WTC11 (cell line): ENCODE measurements at places on chromosomes 5 and 9.
A peak's percentile ranks its signal among the peaks of the same experiment; 100 is the strongest.

- no peaks in the 10 kb centered on the region for H3K27me3 ChIP-seq
- H3K36me3 ChIP-seq, result no peaks in the 10 kb centered on the region
- no peak within 1 kb of the TSS for H3K27ac ChIP-seq
- peak; percentile 22 for DNase-seq
These were observed at the start of gene SLCO6A1 for GRCh38 chr5:102498271-102499034. Gene SLCO6A1, minus strand, starts transcription at chr5:102499001. Its CDS starts 157 bp downstream, at chr5:102498844.

DNA sequence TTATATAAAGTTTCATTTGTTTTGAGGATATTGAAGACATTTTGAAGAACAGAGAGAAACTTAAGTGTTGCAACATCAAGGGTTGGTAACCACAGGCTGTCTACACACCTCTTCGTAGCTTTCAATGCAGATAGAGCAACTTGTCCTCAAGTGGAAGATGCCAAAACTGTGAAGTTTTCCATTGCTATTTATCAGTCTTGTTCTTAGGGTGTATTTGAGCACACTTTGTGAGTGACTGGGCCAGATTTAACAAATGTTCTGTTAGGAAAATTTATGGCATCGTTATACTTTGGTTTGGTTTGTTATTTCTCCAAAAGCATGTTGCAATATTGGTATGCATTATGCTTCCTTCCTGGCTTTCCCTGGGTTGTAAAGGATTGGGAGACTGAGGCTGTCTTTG lies 31.6 kb downstream of the NNT start:
- H3K36me3 ChIP-seq, result no peaks in the 10 kb centered on the region
- no peak for DNase-seq
- no peaks in the 10 kb centered on the region for H3K27me3 ChIP-seq
- no peak overlapping the region for H3K27ac ChIP-seq

- H3K27ac ChIP-seq, result no peak overlapping the region
- H3K4me3 ChIP-seq, result no peak overlapping the region
- no peaks in the 10 kb centered on the region; the same call in 1 of the 2 replicates for H3K27me3 ChIP-seq
These were observed 280.1 kb downstream of the DNAH5 start for GRCh38 chr5:13664377-13664776.

GRCh38 chr9:127899128-127899943 lies at the start of gene ST6GALNAC6:
Gene ST6GALNAC6, minus strand, starts transcription at chr9:127899603. Its CDS starts 1,622 bp downstream, at chr9:127897981.
- peak; percentile 55 for DNase-seq
- peaks cover 37% of the 10 kb centered on the region for H3K4me1 ChIP-seq
- H3K27me3 ChIP-seq, result no peaks in the 10 kb centered on the region; the same call in 1 of the 2 replicates
- peak within 1 kb of the TSS; percentile 87 for H3K4me3 ChIP-seq
- H3K36me3 ChIP-seq, result peaks cover 20% of the 10 kb centered on the region

- peaks cover 7% of the 10 kb centered on the region for H3K4me1 ChIP-seq
- no peak overlapping the region for H3K4me3 ChIP-seq
- DNase-seq, result no peak
- peaks cover under 1% of the 10 kb centered on the region; the same call in 1 of the 2 replicates for H3K36me3 ChIP-seq
- H3K27ac ChIP-seq, result no peak overlapping the region
These were observed 279.7 kb downstream of the GADD45G start for GRCh38 chr9:89884356-89885083.

DNA sequence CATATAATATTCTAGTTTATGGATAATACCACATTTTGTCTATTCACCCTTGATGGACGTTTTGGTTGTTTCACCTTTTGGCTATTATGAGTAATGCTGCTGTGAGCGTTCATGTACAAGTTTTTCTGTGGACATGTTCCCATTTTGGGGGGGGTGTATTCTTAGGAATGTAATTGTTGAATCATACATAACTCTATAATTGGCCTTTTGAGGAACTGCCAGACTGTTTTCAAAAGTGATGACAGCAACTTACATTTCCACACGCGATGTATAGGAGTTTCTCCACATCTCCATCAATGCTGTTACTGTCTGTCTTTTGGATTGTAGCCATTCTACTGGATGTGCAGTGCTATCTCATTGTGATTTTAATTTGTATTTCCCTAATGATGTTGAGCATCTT lies 69.8 kb downstream of the SLC46A2 start:
- peaks cover 15% of the 10 kb centered on the region for H3K36me3 ChIP-seq
- H3K27me3 ChIP-seq, result no peaks in the 10 kb centered on the region
- no peaks in the 10 kb centered on the region for H3K4me1 ChIP-seq

GRCh38 chr9:105355781-105356180 lies 92.1 kb upstream of the FSD1L start:
- no peaks in the 10 kb centered on the region for H3K36me3 ChIP-seq
- H3K27me3 ChIP-seq, result no peaks in the 10 kb centered on the region
- H3K4me1 ChIP-seq, result peaks cover 10% of the 10 kb centered on the region
- H3K27ac ChIP-seq, result no peak overlapping the region
- DNase-seq, result no peak

DNA sequence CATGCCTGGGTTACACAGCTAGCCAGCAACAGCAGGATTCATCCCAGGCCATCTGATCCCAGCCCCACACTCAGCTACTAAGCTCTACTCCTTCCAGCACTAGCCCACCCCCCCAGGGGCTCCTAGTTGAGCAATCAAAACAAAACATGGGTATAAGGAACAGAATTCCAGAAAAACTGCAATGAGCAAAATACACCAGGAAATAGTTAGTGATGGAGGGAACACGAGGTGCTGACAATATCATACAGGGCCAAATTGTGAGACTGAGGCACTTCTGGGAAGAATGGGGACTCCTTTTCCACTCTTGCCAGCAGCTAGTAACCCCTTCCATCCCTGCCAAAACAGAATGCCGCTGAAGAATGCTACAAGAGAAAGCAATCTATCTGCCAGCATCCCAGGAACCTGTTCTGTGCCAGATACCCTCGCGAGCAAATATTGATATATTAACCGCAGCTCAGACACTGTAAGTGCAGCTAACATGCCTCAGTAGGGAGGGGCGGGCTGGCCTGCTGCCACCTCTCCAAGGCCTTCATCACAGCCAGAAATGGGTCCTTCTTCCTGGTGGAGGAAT lies 161.4 kb downstream of the SLIT3 start:
- H3K4me3 ChIP-seq, result no peak overlapping the region
- no peak overlapping the region for H3K27ac ChIP-seq
- H3K36me3 ChIP-seq, result no peaks in the 10 kb centered on the region

GRCh38 chr9:92429836-92430235 lies 5.6 kb upstream of the OMD start:
- no peak overlapping the region for H3K27ac ChIP-seq
- H3K4me3 ChIP-seq, result no peak overlapping the region
- no peak for DNase-seq
- no peaks in the 10 kb centered on the region for H3K4me1 ChIP-seq
- H3K27me3 ChIP-seq, result no peaks in the 10 kb centered on the region

DNA sequence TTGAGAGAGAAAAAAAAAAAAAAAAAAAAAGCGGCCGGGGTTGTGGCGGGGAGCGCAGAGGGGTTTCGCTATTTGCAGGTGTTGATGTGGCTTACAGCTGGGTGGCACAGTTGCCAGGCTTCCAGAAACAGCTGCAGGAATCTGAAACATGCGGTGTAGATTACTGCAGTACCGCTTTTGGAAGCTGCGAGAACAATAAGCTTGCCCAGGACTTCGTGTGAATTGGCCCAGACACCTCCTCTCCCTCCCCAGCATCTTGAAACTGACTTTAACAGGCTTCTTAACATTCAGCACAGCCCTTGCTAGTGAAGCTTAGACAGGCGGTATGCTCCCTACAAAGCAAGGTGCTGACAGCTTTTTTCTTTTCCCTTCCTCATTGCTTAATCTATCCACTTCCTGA lies 104.0 kb downstream of the ATP10B start:
- H3K4me3 ChIP-seq, result no peak overlapping the region
- DNase-seq, result no peak
- H3K27me3 ChIP-seq, result no peaks in the 10 kb centered on the region

DNA sequence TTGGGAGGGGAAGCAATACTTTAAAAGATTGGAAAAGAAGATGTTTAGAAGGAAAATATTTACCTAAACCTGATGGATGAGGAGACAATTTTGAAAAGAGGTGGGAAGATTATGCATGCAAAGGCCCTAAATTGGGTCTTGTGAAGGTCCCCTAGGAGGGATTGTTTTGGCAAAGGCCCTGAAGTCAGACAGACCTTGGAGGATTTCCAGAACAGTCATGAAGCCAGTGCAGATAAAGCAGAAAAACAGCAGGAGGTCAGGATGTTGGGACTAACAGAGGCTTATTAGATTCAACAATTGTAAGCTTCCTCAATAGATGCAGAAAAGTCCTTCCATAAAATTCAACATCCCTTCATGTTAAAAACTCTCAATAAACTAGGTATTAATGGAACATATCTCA lies 361.0 kb upstream of the CDH6 start:
- H3K4me1 ChIP-seq, result peaks cover 13% of the 10 kb centered on the region
- peaks cover 8% of the 10 kb centered on the region; the same call in 1 of the 2 replicates for H3K36me3 ChIP-seq
- no peak overlapping the region for H3K4me3 ChIP-seq
- peak overlapping the region; percentile 48; the same call in 1 of the 2 replicates for H3K27ac ChIP-seq
- H3K27me3 ChIP-seq, result no peaks in the 10 kb centered on the region; the same call in 1 of the 2 replicates

- H3K27ac ChIP-seq, result no peak overlapping the region
- peaks cover 12% of the 10 kb centered on the region for H3K4me1 ChIP-seq
- no peak for DNase-seq
These were observed 32.4 kb downstream of the WHRN start for GRCh38 chr9:114472765-114473446.

- no peaks in the 10 kb centered on the region for H3K36me3 ChIP-seq
- no peaks in the 10 kb centered on the region; the same call in 1 of the 2 replicates for H3K27me3 ChIP-seq
- H3K4me1 ChIP-seq, result peaks cover 34% of the 10 kb centered on the region
- H3K4me3 ChIP-seq, result no peak overlapping the region
These were observed 146.2 kb downstream of the GOLPH3 start for GRCh38 chr5:32027717-32028458.

DNA sequence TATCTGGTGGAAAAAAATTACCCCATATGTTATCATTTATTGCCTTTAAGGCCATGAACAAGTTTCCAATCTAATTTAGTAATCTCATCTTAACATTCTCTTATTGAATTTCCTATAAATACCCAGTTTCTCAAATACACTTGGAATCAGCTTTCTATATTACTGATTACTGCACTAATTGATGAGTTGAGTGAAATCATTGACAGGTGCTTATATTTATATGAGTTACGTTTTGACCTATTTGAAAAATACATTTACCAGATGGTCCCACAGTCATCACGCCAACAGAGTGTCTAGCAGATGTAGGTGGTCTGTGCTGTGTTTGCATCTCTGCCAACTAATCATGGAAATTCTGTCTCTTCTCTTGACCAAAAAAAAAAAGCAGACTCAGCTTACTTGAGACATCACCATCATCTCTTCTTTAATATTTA lies 307.3 kb upstream of the NREP start:
- no peaks in the 10 kb centered on the region for H3K27me3 ChIP-seq
- H3K4me3 ChIP-seq, result no peak overlapping the region
- no peaks in the 10 kb centered on the region for H3K4me1 ChIP-seq
- H3K27ac ChIP-seq, result no peak overlapping the region
- no peaks in the 10 kb centered on the region for H3K36me3 ChIP-seq
- no peak for DNase-seq

GRCh38 chr9:7130266-7130820 lies 372.6 kb downstream of the KDM4C start:
- DNase-seq, result no peak
- peaks cover 20% of the 10 kb centered on the region for H3K4me1 ChIP-seq
- peaks cover 7% of the 10 kb centered on the region; the same call in 1 of the 2 replicates for H3K36me3 ChIP-seq
- no peaks in the 10 kb centered on the region for H3K27me3 ChIP-seq
- H3K27ac ChIP-seq, result no peak overlapping the region

GRCh38 chr9:99158629-99159028 lies 53.7 kb downstream of the TGFBR1 start:
- H3K27ac ChIP-seq, result no peak overlapping the region
- 0 out of 2 replicates have a peak, but pooled peaks cover 3% of the 10 kb centered on the region for H3K27me3 ChIP-seq
- H3K4me3 ChIP-seq, result no peak overlapping the region
- DNase-seq, result no peak
- no peaks in the 10 kb centered on the region; the same call in 1 of the 2 replicates for H3K36me3 ChIP-seq

GRCh38 chr5:72301557-72301956 lies 18.5 kb downstream of the MRPS27 start:
- no peak for DNase-seq
- H3K27ac ChIP-seq, result peak overlapping the region; percentile 85
- peak overlapping the region; percentile 36; the same call in 1 of the 2 replicates for H3K4me3 ChIP-seq

DNA sequence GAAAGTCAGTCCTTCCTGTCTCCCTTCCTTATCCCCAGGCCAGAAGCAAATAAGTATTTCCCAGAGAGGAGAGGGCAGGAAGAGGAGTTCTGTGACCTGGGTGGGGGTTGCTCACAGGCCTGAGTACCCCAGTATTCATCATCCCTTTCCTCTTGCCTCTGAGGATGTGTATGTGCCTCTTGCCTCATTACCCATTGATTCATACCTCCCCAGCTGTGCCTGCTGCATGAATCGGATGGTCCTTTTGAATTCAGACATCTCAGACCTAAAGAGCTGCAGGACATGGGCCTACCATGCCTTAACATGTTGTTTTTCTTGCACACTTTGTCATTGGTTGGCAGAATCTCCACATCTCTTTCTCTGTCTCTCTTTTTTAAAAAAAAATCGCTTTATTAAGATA lies 112.8 kb upstream of the SHB start:
- no peak overlapping the region for H3K4me3 ChIP-seq
- DNase-seq, result no peak
- H3K27me3 ChIP-seq, result peaks cover 17% of the 10 kb centered on the region
- peaks cover 39% of the 10 kb centered on the region for H3K4me1 ChIP-seq

DNA sequence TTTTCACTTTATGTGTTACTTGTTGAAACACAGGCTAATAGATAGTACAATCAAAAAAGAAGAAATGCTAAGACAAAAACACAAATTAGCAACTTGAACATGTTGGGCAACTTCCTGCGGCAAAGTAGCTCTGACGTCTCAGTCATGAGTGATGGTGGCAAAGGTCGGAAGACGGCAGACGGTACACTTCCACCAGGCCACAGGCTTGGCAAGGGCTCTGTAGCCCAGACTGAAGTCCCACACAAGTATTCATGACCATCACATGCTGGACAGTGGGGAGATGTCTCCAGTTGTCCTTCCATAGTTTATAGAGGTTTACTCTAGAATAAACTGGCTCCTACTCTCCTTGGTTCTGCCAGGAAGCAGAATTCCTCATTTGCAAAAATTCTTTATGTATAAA lies 831.3 kb downstream of the MTRR start:
- no peak overlapping the region for H3K4me3 ChIP-seq
- H3K36me3 ChIP-seq, result no peaks in the 10 kb centered on the region
- H3K4me1 ChIP-seq, result no peaks in the 10 kb centered on the region
- H3K27ac ChIP-seq, result no peak overlapping the region
- H3K27me3 ChIP-seq, result no peaks in the 10 kb centered on the region
- no peak for DNase-seq

DNA sequence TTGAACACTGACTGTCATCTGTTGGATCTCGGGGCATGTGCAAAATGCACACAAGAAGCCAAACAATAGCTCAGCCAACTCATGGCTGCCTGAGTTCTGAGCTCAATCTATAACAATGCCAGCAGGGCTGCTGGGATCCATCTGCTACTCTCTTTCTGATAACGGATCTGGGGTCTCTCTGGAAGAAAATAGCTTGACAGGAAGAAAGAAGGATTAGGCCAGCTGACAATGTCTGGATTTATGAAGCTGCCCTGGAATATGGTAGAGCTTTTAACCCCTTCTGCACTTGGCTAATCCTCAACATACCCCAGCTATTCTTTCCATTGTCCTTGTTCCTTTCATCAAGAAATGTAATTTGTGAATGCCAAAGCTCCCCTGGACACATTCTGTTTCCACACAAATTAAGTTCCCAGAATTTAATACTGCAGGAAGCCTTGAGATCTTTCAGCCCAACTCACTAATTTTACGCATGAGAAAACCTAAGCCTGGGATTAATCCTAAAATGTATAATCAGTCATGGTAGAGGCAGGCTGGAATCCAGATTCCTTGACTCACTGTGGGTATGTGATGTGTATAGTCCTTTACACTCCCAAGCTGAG lies 62.7 kb upstream of the PCA3 start:
- H3K36me3 ChIP-seq, result no peaks in the 10 kb centered on the region
- no peaks in the 10 kb centered on the region for H3K27me3 ChIP-seq
- no peak overlapping the region for H3K27ac ChIP-seq
- H3K4me3 ChIP-seq, result no peak overlapping the region
- no peak for DNase-seq
- H3K4me1 ChIP-seq, result peaks cover 11% of the 10 kb centered on the region
